ENCODE measurements at places on chromosomes 7 and 10.

DNA sequence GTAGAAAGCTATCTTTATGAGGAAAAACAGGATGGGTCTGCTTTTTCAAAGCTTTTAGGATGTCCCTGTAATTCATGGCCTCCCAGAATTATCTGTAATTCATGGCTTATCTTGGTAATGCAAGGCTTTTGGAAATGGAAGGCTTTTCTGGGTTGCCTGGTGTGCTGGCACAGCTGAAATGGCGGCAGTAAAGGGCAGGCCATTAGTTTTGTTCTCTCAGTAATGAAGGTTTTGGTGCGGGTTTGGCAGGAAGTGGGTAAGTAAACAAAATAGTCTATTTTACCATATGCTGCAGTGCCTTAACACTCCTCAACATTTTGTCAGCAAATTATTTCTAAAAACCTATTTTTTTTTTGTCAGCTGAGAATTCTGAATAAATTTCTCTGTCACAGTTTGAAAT, 69.3 kb downstream of the LRGUK start:
- no peak for DNase-seq

DNA sequence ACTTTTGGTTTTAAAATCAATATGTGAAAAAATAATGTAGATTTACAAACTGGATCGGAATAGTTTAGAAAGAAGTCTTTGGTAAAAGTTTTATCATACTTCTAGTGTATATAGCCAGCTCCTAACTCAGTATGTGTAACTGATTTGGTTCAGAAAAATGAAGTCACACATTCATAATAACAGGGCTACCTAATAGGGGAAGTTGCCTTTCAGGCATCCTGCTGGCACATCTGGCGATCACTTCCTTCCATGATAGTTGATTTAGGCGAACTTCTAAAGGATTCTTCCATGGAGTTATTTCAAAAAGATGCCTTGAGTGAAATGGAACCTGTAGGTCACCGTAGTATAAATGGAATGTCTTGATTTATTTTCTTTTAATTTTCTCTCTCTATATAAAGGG, 69.1 kb downstream of the SHH start:
- DNase-seq, result no peak

DNA sequence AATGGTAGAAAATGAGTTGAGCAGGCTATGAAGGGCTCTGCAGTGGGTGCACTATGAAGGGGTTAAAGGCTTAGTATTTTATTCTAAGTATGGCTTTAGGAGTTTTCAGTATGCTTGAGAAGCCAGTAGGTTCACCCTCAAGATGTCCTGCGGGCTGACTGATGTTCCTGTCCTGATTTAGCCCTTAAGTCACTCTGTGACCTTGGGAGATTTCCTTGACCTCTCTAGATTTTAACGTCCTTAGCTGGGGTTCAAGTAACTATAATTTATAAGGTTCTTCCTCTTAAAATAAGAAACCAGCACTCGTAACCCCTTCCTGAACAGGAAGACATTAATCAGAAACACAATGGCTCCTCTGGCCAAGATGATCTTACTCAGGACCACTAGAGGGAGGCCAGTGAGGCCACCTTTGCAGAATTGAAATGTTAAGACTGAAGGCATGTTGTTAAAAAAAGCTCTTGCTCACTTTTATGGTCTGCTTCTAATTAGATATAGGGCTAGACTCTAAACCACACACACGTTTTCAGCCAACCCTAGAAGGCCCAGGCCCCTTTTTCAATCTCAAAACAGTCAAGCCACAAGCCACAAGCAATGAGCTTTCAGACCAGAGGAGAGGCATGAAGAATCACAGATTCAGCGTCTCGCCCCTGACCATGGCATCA, 41.9 kb downstream of the CDK1 start:
- DNase-seq, result no peak

- DNase-seq, result no peak
Measured at GRCh38 chr7:121793716-121794115, 79.2 kb upstream of the PTPRZ1 start.

GRCh38 chr7:143451746-143452145, 8.5 kb downstream of the TAS2R60 start:
- DNase-seq, result no peak

- DNase-seq, result no peak
Measured at GRCh38 chr7:82789883-82790609, 346.5 kb upstream of the CACNA2D1 start.

GRCh38 chr7:99061001-99061776, 82.7 kb downstream of the SMURF1 start:
- DNase-seq, result no peak

GRCh38 chr10:66714741-66715140, 211.1 kb upstream of the LRRTM3 start:
- DNase-seq, result no peak

GRCh38 chr7:37713613-37714012, 30.0 kb downstream of the GPR141 start:
- DNase-seq, result no peak

GRCh38 chr10:53508197-53508596, 735.6 kb upstream of the MBL2 start:
- no peak for DNase-seq

DNA sequence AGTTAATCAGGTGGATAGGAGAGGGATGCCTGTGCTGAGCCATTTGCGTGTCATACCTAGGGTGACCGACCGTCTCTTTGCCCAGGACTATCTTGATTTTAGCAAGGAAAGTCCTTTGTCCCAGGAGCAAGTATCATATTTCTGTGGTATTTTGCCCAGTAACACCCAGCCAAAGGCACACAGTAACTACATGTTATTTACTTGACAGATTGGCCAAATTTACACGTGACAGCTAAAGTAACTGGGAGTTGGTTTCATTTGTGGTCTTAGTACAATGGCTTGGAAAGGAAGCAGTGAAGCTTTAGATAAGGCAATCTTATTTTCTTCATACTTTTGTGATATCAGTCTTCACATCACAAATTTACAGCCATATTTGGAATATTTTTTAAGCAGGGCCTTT, 142.1 kb downstream of the JCAD start:
- no peak for DNase-seq

DNA sequence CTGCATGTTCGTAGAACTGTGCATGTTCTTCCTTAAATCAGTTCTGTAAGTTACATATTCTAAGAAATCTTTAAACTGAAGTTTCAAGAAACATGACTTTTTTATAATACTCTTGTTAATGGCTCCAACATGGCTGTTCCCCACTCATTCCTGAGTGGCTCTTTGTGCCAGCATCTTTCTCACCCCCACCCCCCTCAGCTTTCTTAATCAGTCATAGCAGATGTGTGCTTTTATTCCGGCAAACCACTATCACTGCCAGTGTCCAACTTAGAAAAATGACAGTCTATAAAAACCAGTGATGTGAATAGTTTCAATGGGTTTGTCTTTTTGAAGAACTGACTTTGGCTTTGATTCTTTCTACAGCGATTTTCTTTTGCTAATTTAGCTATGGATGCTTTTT, 37.6 kb downstream of the PITRM1 start:
- DNase-seq, result no peak

DNA sequence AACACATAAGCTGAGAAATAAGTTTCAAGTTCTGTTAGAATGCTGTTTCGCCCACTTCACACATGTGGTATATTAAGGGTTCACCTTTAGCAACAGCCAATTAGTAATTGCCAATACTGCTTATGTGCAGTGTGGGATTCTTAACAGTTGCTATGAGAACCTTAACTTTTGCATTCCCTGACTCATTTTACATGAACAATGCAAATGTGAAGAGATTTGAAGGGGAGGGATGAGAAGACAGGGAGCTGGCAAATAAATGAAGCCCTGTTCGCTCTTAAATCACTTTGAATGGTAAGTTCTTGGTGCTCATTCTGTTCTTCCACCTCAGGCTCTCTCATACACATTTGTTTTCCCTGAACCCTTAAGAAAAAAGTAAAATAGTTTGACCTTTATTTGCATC, 82.3 kb downstream of the LRRC4 start:
- no peak for DNase-seq

DNA sequence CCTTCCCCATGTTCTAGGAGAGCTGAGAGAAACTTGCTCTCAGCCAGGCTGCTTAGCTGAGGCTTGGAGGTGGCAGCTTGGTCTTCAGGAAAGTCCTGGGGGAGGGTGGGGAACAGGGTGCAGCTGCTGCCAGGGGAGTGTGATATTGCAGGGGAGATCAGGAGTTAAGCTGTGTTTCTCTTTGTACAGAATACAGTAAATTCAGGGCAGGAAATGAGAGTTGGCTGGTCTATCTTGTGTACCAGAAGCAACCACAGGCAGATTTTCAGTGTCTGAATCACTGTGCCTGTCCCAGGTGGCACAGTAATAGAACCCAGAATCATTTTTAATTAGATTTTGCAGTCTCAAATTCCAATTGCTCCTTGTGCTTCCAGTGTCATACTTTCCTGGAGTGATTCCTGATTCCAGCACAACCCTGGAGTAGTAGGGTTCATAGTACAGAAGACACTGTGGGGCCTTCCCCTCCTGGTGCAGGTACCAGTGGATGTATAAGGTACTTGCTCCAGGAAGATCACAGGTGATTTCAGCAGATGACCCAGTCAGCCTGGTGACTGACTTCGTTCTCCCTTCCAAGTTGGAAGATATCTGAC, 94.0 kb upstream of the TARP start:
- DNase-seq, result no peak

DNA sequence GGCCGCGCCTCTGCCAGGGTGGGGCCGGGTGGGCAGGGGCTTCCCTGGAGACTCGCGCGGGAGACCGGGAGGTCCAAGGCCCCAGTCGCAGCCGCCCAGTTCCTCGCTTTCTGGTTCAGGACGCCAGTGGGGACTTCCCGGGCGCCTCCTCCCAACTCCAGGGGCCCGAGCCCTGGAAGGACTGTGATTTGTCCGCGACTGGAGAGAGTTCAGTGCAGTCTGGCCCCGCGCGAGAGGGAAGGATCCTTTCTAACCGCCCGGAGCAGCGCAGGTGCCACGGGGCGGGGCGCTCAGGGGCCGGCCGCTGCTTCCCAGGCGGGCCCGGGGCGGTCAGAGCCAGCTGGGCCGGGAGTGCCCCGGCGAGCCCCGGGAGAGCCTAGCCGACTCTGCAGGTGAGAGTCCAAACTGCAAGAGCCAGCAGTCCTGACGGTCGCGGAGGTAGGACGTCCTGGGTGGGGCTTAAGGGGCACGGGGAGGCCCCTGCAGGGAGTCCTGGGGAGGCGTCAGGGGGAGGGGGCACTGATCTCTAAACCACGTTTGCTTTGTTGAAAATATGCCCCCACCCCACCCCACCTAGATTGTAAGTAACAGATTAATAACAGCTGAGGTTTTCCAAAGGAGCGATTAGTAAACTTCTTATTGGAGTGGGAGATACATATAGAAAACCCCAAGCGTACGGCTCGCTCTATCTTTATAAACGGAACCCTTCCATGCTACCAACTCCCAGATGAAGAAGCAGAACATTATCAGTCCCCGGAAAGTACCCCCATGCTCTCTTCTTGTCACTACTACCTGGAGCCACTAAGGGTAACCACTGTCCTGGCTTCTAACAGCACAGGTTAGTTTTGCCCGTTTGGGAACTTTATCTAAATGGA, 8.2 kb downstream of the NKX2-3 start:
- DNase-seq, result peak; percentile 63

GRCh38 chr7:1562597-1563051, 6.6 kb upstream of the TMEM184A start:
- no peak for DNase-seq

DNA sequence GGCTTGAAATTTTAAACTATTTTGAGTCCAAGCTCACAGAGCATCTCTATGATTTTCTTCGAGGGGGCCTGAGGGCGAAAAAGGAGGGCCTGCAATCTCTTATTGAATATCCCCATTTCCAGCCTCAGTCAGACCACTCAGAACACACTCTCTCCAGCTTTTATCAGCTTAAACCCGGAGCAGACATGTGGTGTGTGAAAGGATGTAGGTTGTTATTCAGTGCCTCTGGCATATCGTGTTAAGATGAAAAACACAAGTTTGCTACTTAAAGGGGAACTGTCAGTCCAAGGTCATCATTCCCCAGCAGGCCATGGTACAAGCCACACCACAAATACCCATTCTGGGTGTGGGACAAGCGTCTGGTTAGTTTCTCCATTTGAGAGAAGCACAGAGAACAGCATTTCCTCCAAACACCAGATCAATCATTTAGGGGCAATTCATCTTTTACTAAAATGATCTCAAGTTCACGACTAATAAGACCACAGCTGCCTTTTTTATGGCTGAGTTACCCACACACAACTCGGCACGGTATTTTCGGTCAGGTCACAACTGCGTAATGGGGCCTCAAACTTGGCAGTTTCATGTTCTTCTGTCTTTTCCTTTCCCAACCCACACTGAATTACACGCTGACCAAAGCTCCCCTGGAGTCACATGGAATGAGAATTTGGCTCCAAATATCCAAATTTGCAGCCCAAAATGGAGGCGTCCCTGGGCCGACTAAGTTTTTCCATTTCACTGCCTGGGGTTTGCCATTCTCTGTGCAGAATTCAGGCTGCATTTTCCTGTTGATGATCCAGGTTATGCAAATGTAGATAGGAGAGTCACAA, 188.4 kb downstream of the SEM1 start:
- no peak for DNase-seq

- DNase-seq, result no peak
Measured at GRCh38 chr10:34728361-34728760, 86.7 kb downstream of the PARD3 start.

DNA sequence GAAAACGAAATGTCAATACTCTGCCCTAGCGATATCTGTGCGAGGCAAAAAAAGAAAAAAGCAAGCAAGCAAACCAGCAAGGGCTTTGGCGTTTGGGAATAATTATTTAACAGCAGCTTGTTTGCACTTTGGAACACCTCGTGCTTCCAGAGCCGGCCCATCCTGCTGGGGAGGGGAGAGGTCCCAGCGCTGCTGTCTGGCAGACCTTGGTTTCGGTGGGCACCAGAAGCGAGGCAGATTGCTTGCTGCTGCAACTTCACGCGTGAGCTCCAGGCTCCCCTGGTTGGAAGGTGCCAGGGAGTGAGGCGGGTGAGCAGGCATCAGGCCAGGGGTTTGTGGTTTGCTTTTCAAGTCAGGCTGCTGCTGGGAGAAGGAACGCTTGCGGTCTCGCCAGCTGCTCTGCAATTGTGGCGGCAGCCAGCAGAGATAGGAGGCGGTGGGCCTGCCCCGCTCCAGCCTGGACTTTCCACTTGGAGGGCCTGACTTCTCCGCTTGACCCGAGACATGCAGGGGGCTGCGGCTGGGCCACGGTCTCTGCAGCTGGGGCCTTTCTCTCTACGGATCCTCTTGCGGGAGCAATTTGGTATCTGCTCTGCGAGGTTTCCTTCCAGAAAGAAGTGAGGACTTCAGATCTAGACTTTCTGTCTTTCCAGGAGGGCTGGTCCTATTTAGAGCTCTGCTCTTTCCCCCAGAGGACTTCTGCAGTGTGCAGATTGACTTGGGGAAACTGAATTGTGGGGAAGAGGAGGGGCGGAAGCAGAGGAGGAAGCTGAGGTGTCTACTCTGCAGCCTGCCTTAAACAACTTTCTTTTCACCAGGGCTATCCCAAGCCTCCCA, 131.4 kb downstream of the PRPF18 start:
- DNase-seq, result peak; percentile 89

Measured in urothelium cell line (cell line).